ENCODE measurements at places on chromosomes 12 and 14.

DNA sequence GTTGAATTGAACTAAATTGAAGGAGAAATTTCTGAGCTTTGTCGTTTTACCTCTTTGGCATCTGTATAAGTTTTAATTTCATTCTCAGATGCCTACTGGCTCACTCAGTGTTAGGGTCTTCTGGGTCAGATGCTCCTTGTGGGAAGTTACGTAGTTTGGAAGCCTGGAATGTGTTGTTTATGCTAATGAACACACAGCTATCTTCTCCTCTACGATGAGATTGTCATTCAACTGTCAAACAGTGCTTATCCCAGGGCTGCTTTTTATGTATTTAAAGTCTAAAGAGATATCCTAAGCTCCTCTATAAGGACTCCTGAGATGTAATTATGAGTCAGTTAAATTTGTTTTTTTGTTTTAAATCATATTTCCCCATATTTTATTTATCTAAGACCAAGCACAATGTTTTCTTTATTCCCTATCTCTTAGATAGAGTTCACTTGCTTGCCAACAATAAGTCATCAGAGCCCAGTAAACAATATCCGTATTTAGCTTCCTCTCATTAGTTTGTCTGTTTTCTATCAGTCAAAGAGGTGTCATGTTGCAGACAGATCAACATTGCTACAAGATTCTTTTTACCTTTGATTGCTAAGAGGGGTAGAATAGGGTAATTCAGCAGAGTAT is 368.0 kb upstream of the PDE3A start:
- no peak for DNase-seq

- DNase-seq: no peak
Observed at GRCh38 chr12:32390572-32391219, 8.7 kb upstream of the FGD4 start.

GRCh38 chr12:64532734-64533351 is 77.5 kb upstream of the RASSF3 start:
- no peak for DNase-seq

GRCh38 chr12:40344312-40344711 is 119.5 kb downstream of the LRRK2 start:
- no peak for DNase-seq

DNA sequence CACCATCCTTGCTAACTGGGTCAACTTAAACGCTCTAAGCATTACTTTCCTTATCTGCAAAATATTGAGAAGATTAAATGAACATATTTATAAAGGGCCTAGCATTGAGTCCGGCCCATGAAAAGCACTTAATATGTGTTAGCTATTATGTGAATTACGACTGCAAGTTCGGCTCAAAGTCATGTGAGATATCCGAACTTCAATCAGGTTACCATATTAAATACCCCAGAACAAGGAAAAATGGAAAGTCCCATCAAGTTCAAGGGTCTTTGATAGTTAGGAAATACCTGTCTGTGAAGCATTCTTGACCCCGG is 487 bp upstream of the NRDE2 start:
- no peak for DNase-seq
